GM03348 (cell line): ENCODE measurements at places on chromosomes 16 and 17.

- peak; percentile 39 for DNase-seq
Measured at GRCh38 chr17:65027305-65027704, 29.2 kb downstream of the GNA13 start.

- DNase-seq = no peak
Measured at GRCh38 chr16:56948234-56948633, 13.5 kb upstream of the CETP start.

DNA sequence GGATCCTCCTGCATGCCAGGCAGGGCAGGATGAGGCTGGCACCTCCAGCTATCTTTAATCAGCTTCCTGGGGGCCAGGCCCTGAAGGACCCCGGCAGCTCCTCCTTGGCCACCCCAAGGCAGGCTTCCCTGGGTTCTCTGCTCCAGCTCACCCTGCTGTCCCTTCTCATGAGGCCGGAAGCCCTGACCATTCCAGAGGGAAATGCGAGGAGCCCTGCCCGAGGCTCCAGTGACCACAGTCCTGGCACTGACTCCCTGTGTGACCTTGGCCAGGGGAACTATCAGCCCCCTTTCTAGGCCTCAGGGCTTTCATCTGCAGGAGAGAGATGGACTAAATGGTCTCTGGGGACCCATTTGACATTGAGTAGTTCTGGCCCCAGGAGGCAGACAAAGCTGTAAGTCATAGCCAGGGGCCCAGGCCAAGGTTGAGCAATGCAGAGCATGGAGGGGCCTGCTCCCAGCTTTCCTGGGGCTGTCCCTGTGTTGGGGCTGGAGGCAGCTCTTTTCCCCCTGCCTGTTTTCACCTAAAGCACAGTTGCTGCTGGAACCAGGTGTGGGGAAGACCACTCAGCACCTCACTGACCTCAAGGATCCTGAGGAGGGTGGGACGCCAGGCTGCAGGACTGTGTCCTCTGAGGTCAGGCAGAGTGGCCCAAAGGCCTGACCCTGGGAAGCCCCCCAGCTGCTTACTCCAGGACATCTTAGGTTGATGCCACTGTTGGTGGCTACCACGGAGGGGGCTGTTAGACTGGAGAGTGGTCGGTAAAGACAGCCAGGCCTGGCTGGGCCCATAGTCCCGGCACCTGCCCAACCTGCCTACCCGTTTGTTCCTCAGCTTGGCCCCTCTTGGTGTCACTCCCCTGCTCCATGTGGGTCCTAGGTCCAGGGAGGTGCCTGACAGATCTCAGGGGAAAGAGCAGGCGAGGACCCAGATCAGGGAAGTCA lies 8.1 kb downstream of the KCNH6 start:
- DNase-seq = no peak

GRCh38 chr17:81167638-81168037 lies 1.6 kb upstream of the AATK start:
- DNase-seq = no peak

GRCh38 chr17:2521257-2521656 lies 9.6 kb upstream of the METTL16 start:
- DNase-seq = no peak

GRCh38 chr17:81460856-81461460 lies 51.6 kb downstream of the ACTG1 start:
- DNase-seq = no peak

GRCh38 chr17:34377078-34377823 lies 14.2 kb upstream of the CCL1 start:
- DNase-seq = no peak

GRCh38 chr17:45222014-45222288 lies 266 bp downstream of the FMNL1 start:
- no peak for DNase-seq

GRCh38 chr16:66872559-66872942 lies 7.8 kb upstream of the PDP2 start:
- DNase-seq = no peak

DNA sequence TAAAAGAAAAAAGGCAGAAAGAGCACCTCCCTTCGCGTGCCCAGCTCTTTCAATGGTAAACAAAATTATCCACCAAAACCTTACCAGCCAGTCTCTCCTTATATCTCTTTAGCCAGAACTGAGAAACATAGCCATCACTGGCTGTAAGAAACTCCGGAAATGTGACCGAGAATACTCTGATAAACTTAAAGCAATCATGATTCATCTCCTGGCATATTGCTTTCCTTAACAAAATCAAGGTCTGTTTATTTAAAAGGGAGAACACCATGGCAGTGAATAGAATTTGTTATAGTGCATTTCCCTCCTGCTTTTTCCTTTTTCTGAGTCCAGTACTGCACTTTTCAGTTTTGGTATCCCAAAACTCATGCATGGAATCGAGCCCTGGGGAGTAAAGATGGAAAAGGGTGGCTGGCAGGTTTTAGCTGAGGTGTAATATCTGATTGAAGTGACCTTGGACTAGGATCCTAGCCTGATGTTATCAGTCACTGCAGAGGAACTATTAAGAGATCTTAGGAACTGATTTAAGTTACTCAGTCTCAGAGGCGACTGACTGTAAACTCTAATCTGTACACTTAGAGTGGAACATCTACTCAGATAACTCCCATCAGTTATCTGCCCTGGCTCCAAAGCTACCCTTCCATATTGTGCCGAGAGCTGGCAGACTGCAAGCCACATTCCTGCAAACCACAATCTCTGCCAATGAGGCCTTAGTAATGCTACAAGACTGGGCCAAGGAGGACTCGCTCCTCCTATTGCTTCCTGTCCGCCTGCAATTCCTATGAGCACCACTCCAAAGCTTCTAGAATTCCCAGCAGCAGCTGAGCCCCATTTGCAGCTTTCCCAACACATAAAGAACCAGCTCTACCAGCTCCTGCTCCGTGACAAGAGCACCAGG lies 7.4 kb upstream of the COX10 start:
- DNase-seq = peak; percentile 87

GRCh38 chr17:37647856-37648255 lies 4.6 kb upstream of the DDX52 start:
- DNase-seq = no peak

GRCh38 chr17:19610311-19610710 lies 38.2 kb upstream of the ALDH3A2 start:
- no peak for DNase-seq

- no peak for DNase-seq
Measured at GRCh38 chr16:57755726-57756423, 20.3 kb downstream of the KATNB1 start.

DNA sequence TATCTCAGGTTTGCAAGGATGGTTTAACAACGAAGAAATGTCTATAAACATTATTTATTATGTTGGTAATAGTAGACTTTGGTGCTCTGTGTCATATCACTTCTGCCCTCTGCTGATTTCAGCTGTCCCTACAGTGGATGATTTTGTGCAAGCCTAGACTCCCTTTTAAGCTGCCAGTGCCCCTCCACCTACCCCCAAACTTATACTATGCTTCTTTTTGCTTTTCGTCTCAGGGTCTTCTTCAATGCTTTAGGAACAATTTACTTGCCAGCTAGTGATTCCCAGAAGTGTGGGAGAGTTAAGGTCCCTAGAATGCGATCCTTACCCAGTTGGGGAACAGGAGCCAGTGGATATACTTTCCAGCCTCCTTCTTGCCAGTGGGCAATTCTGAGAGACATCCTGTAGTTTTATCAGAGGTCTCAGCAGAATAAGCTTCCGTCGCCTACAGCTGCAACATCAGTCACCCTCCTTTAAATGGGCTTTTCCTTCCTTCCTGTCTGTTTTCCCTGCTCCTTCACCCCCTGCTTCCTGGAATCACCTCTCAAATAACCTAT lies 4.1 kb downstream of the ICAM2 start:
- DNase-seq = no peak

DNA sequence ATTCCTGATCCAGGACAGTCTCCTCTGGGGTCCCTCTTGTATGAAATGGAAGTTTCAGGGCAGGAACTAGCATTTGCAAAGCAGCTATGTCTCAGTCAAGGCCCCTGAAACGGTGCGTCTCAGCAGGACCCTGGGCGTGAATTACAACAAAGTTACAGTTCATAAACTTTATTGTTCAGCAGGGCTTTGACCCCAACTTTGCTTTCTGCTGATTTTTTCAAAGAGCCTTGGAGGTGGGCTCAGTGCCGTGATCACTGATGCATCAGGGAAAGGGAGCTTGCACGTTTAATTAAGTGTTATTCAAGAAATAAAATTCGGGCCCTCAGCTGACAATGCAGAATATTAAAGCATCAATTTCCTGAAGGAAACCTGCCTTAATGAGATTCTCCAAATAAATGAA lies 260.1 kb upstream of the C16orf82 start:
- no peak for DNase-seq

DNA sequence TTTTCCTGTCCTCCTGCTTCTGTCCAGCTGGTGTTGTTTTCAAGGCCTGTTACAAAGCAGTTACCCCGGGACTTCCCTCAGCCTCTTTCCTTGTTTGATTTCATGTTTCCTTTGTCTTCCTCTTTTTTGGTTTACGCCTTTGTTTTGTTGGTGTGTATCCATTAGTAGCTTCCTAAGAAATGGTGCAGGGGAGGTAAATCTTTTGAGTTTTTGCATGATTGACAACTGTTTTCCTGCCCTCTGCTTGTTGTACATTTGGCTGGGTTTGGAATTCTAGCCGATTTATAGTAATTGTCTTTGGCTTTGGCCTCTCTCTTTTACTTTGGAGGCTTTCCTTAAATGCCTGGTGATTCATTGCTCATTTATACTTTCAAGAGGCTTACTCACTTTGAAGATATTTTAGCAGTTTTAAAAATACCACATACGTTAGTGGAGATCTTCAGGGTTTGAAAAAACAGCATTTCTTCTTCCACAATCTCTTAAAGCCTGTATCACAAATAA lies 32.8 kb downstream of the DNAH2 start:
- peak; percentile 79 for DNase-seq

DNA sequence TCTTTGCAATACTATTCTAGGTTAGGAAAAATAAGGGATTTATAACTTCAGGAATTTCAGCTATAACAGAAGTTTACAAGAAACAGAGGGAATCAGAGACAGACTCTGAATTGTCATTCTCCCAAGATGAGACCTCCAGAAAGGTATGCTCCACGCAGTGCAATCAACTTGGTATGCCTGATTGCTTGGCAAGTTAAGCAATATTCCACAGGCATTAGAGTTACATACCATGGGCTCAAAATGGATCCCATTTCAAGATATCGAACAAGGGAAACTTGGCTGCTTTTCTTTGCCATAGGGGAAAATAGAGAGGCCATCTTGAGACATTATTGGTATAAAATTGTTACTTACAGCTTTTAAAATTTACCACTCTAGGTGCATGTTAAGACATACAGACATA lies 615.6 kb upstream of the SOX9 start:
- peak; percentile 68 for DNase-seq

DNA sequence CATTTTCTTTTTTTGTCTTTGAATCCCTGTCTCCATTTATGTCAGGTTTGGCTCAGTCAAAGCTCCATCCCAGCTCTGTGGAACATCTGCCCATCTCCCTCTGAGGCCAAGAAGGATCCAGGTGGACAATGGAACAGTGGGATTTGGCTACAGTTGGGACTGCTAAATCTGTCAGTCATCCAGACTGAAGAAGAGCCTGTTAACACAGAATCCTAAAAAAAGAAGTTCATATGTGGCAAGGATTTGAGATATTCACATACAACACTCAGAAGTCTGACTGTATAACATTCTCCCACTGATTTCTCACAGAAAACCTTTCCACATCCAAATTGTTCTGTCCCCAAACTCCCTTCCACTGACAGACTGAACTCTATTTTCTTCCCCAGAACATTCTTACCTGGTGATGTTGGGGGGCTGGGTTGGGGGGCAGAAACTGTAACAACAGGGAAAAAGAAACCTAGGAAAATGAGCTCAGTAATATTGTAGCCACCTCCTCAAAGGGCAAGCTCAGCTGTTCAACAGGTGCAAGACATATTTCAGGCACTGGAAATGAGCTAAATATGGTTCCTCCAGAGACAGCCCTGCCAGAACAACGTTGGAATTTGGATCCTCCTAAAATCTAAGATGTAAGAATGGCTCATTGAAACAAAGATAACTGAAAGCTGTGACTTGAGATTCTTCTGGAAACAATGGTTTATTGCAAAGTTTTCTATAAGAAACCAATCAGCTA lies 301.5 kb upstream of the CDH5 start:
- no peak for DNase-seq

GRCh38 chr16:31333686-31334649 lies 21.0 kb upstream of the ITGAX start:
- DNase-seq = no peak

GRCh38 chr16:4266372-4266771 lies 6.5 kb downstream of the TFAP4 start:
- DNase-seq = peak; percentile 23

DNA sequence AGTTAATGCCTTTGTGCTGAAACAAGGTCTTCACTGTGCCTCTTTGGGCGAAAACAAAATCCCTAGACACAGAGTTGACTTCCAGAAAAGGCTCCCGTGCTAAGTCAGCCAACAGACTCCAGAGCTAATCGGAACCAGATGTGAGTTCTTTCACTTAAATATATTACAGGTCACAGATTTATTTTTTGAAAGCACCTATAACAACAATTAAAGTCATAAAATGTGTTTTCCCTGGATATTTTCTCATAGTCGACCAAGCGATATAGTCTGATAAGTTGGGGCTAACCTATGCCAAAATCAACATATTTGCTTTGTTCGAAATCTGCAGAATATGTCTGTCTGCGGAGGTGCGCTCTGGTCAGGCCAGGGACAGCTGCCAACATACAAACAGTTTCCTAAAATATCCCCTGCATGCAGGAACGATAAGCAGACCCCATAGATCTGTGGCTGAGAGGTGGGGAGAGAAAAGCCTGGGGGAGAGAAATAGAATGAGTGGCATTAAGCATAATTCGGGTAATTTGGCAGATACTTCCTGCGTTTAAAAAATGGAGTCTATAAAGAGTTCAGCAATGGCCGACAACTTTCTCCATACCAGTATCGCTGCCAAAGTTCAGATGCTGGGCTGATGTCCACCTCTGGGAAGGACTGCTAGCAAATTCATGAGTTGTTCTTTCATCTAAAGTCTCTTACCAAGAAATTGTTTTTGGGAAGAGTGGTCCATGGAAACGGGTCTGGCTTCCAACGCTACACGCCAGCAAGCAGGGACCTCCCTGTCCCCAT lies 50.8 kb upstream of the MYH10 start:
- DNase-seq = peak; percentile 75

DNA sequence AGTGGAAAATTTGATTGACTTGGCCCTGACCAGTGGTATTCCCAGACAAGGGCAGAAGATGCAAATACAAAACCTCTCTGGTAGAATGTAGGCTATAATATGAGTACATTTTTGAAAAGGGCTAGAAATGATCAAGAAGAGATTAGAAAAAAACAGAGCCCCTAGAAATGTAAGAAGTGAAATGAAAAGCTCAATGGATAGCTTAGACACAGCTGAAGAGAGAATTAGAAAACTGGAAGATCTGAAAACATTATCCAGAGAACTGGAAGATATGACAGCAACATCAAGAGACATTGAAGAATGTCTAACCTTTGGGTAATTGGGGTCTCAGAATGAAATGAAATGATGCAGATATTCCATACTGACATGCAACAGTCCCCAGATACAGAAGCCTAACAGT lies 105.2 kb upstream of the ZNF750 start:
- DNase-seq = no peak

GRCh38 chr17:79565606-79566250 lies 45.1 kb downstream of the RBFOX3 start:
- no peak for DNase-seq

- DNase-seq = peak; percentile 40
Measured at GRCh38 chr17:69828087-69828486, 246.9 kb upstream of the KCNJ16 start.
